CD4-positive, alpha-beta T cell treated with Interleukin-2 at 100 ng/mL for 4 hours (primary cell): ENCODE measurements at places on chromosomes 12 and 14.

- DNase-seq: no peak
These were observed 82.6 kb downstream of the TAOK3 start for GRCh38 chr12:118290130-118290529.

- no peak for DNase-seq
These were observed 17.0 kb upstream of the DICER1 start for GRCh38 chr14:95174184-95174792.

DNA sequence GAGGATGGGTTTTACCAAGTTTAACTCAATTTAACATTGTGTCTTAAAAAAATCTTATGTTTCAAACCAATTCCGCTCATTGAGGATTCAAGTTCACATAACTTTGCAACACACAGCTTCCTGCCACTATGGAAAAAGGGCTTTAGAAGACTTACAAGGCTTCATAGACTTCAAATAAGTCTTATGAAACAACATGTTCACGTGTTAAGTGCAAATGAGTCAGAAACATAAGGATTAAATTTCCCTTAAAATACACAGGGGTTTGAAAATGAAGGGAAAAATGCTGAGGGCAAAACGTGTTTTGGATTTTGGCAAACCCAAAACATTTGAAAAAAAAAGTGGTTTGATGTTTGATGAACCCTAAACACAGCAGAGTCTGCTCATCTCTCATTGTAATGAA lies 364.8 kb downstream of the BMP4 start:
- DNase-seq: no peak

DNA sequence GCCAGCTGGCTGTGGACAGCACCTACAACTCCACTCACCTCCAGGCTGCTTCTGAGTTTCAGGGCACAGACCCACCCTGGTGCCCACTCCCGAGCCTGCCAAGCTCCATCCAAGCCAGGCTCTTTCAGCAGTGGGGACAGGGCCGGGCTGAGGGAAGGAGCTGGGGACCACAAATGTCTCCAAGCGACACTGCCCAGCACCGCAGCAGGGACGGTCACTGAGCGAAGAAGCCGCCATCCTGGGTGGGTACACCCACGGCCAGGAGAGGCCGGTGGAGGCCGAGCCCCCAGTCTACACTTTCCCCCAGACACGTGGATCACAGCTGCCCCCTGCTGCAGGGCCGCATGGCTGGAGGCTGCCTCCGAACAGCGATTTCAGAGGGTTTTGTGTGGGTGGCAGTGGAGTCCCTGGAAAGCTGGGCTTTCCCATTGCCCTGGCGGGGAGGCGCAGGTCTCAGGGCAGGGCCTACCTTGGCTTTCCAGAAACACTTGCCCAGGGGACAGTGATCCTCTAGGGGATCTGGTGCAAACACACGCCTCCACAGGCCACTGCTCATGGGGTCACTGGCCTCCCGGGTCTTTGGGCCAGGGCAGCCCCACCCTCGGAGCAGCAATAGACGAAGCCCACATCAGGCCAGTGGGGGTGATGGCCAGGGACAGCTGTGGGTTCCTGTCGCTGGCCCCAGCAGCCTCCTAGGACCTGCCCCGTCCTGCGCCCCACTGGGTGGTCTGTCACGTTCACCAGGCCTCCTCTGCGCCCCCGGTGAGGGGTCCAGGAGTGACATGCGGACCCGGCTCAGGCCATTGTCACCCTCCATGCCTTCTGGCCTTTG lies 1.2 kb upstream of the GPR132 start:
- no peak for DNase-seq

- no peak for DNase-seq
These were observed 2.3 kb downstream of the KSR2 start for GRCh38 chr12:117966511-117966910.
